Umbilical cord (tissue), 2 donors: ENCODE measurements at places on chromosomes 13 and 19. TPM values are rescaled to one million over a fixed set of nuclear protein-coding genes. Genes with fewer than 3 reads are reported as not detected.
A peak's percentile ranks its signal among the peaks of the same experiment; 100 is the strongest.

Gene ARHGAP45
- total RNA-seq, result 15.6 TPM

Gene ANGPTL4
- total RNA-seq, result 5.3 TPM

Gene THSD8
- total RNA-seq, result not detected

Gene KIR2DL3
- 1.7 TPM for total RNA-seq

Gene FXYD3
- total RNA-seq, result 26.7 TPM

Gene CYP4F22
- total RNA-seq, result not detected

Gene MAP2K2
- total RNA-seq, result 72.5 TPM

Gene TTYH1
- 0.24 TPM for total RNA-seq

Gene CEACAM3
- total RNA-seq, result 3.4 TPM

Gene RXFP2
- total RNA-seq, result 0.24 TPM

Gene BST2
- total RNA-seq, result 35.2 TPM

Gene GFY
- not detected for total RNA-seq

GRCh38 chr19:37654629-37655300 lies 500 bp downstream of the ZFP30 start:
- peak; percentile 44 for DNase-seq

GRCh38 chr13:28659621-28659970 lies 666 bp downstream of the POMP start:
- DNase-seq, result no peak

DNA sequence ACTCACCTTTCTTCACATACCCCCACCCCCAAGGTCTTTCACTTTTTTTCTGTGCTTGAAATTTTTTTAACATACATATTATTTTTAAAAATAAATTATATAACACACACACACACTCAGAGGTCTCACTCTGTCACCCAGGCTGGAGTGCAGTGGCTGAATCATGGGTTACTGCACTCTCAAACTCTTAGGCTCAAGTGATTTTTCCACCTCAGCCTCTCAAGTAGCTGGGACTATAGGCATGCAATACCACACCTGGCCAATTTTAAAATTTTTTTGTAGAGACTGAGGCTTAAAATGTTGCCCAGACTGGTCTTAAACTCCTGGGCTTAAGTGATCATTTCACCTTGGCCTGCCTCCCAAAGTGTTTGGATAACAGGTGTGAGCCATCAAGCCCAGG lies 32.9 kb upstream of the ZNF429 start:
- no peak for DNase-seq

DNA sequence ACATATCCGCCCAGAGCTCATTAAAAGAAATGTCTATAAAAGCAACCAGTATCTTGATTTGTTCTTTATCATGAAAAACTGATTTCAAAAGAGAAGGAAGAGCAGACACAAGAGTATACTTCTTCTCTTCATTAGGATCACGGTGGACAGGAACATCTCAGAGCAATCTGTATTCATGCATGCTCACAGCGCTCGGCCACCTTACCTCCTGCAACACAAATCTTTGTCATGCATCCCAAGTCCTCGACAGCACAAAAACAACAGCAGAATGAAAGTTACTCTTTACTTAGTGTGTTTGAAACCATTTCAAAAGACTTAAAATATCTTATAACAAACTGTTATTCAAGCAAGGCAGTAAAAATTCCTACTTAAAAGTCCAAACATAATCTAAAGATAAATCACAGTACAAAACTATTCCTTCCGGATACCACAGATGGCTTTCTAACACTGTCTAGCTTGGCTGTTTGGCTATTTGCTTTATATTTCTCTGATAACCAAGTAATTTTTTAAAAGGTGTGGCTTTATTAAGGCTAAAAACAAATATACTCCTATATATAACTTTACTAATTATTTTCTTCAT lies 174.5 kb downstream of the TBC1D4 start:
- peak; percentile 66 for DNase-seq

- peak; percentile 97 for DNase-seq
These were observed 2.6 kb upstream of the JUNB start for GRCh38 chr19:12788682-12789097.

GRCh38 chr13:73129023-73129422 lies 70.2 kb downstream of the KLF5 start:
- DNase-seq, result no peak

- DNase-seq, result peak; percentile 70
These were observed 18.8 kb downstream of the FLT1 start for GRCh38 chr13:28475916-28476725.

GRCh38 chr13:106480351-106480910 lies 55.0 kb downstream of the EFNB2 start:
- DNase-seq, result peak; percentile 72

DNA sequence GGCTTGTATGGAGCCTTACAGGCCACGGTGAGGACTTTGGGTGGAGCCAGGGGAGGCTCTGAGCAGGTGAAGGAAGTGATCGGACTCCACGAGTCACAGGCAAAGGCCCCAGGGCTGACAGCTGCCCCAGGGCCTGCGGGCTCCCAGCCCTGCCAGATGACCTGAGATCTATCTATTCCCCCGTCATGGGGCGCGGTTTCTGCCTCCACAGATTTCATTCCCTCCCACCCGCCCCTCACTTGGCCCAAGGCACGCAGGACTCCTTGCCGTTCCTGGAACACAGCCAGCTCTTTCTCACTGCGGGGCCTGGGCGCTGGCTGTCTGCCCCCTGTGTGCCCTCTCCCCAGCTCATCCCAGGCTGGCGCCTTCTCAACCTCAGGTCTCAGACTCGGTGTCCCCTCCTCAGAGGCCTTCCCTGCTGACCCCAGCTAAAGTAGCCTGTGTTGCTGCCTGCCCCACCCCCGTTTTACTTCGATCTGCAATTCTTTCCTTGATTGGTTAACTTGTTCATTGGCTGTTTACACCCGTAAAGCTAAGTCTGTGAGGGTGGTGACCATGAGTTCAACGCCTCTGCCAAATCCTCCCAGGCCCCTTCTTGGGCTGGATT lies 13.9 kb upstream of the PAK4 start:
- peak; percentile 19 for DNase-seq

- DNase-seq, result no peak
These were observed 9.6 kb downstream of the ATP11A start for GRCh38 chr13:112699322-112699918.

- DNase-seq, result no peak
These were observed 40.3 kb upstream of the TFDP1 start for GRCh38 chr13:113544071-113544891.

DNA sequence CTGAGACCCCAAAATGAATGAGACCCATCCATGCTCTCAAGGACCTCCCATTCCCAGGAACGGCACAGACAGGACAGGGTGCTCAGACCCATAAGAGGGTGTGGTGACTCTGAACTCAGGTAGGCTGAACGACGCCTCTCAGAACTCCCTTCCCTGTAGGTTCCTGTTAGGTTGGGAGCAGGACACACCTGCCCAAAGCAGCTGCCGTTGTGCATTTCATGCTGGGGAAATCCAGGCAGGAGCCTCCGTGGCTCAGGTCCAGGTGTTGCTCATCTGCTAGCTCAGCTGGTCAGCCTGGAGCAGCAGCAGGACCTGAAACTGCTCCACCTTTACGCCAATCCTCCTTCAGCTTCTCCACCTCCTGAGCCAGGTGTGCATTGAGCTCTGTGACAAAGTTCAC lies 19.1 kb upstream of the TEX101 start:
- no peak for DNase-seq

GRCh38 chr13:77460195-77460594 lies 75.3 kb upstream of the SCEL start:
- no peak for DNase-seq

GRCh38 chr13:112113851-112114250 lies 46.9 kb downstream of the SOX1 start:
- no peak for DNase-seq

GRCh38 chr19:291561-292280 lies 518 bp upstream of the PLPP2 start:
- DNase-seq, result no peak

- no peak for DNase-seq
These were observed 1082.6 kb downstream of the EFNB2 start for GRCh38 chr13:105452895-105453294.

DNA sequence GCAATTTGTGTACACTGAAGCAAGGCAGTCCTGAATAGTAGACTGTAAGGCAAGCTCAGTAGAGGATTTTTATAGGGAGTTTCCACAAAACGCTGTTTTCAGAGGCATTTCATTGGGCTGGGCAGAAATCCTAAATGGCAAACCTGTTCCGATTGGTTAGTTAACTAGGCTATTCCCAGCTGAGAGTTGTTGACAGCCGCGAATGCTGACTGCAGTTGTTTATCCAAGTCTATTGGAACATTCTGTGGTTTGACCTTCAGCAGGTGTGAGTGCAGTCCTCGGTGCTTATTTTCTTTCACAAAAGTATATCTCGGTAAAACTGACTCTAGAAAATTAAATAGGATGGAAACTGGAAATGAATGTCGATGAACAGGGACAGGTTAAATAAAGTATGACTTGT lies 45.4 kb downstream of the TPT1 start:
- no peak for DNase-seq

- DNase-seq, result no peak
These were observed 200.0 kb downstream of the KLF12 start for GRCh38 chr13:73934215-73934641.

GRCh38 chr19:47351548-47351947 lies 2.4 kb downstream of the DHX34 start:
- peak; percentile 15 for DNase-seq

DNA sequence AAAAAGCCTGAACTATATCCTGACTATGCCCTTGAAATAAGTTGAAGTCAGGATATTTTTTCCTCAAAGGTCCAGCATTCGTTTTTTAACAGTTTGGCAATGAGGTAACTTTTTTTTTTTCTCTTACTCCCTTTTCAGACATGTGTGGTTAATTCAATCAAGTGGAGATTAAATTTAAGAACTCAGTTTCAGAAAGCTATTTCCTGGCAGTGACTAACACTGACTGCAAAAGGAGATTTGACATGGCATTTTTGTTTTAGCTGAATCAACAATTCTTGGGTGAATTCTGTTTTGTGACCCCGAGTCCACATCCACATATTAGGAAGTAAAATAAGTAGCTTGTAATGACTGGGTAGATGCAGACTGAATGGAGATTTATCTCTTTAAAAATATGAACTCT lies 716.4 kb downstream of the PCDH9 start:
- peak; percentile 11 for DNase-seq

DNA sequence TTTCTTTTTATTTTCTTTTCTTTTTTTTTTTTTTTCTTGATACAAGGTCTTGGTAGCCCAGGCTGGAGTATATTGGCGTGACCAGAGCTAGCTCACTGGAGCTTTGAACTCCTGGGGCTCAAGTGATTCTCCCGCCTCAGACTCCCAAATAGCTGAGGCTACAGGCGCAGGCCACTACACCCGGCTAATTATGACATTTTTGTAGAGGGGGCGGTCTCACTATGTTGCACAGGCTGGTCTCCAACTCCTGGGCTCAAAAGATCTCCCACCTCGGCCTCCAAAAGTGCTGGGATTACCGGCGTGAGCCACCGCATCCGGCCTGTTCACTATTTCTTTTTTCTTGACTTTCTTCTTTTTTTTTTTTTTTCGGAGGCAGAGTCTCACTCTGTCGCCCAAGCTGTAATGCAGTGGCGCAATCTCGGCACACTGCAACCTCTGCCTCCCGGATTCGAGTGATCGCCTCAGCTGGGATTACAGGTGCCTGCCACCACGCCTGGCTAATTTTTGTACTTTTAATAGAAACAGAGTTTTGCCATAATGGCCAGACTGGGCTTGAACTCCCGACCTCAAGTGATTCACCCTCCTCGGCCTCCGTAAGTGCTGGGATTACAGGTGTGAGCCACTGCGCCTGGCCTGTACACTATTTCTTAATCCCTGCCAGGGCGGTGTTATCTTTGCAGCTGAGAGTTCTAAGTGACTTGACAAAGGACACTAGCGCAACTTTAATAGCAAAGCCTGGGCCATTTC lies 37.1 kb upstream of the LSM14A start:
- peak; percentile 6 for DNase-seq

DNA sequence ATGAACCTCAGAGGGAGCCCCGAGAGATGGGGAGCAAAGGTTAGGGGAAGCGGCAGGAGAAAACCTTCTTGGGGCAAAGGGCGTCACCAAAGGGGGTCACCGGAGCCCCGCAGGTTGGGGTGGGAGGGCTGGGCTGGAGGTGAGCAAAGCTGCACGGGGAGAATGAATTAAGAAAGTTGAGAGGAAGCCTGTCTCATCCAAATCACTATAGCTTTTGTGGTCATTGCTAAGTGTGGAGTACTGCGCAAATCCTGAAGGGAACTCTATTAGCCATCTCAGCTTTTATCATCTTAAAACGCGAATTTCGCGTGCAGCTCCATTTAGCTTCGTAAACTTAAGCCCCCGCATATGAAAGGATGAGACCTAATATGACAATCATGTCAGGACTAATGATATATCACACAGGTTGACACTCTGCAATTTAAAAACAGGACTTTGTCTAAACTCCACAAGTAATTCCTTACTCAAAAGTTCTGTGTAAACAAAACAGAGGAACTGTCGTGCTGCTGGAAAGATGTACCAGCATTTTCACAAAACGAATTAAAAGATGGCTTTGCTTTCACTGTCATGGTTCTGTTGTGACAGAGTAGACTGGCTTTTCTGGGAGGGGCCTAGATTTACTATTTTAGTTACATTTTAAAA lies 631 bp downstream of the LACC1 start:
- DNase-seq, result no peak

DNA sequence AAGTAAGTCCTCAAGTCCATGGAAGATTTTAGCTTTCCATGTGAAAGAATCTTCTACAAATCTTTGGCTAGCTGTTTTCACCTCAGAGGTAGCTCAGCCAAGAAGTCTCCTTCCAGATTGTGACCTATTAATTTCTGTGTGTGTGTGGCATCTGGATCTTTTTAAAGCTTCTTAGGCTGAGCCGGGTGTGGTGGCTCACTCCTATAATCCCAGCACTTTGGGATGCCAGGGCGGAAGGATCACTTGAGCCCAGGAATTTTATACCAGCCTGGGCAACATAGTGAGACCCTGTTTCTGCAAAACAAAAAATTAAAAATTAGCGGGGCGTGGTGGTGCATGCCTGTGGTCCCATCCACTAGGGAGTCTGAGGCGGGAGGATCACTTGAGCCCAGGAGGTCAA lies 13.4 kb upstream of the SLC44A2 start:
- no peak for DNase-seq

- no peak for DNase-seq
These were observed 227.4 kb downstream of the LHFPL6 start for GRCh38 chr13:39375601-39376000.

- no peak for DNase-seq
These were observed 2.5 kb downstream of the LYL1 start for GRCh38 chr19:13100031-13100588.

DNA sequence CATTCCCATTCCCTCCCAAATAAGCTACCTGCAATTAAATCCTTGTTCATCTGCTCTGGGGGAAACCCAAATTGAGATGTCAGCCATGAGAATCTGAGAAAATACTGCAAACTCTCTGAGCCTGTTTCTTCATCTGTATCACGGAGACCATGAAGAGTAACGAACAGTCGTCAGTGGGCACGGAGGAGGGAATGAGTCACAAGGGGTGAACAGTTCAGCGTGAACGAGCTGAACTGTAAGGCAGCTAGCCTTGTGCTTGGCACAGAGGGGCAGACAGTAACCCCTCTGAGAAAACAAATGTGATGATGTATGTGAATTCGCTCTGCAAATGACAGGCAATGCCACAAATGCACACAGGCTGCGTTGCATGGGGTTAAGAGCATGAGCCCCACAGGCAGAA lies 288.7 kb downstream of the FOXO1 start:
- DNase-seq, result no peak
